AG20443 (cell line): ENCODE measurements at places on chromosomes 2 and 18.
A peak's percentile ranks its signal among the peaks of the same experiment; 100 is the strongest.

- no peak for DNase-seq
Observed at GRCh38 chr2:233208382-233209116, 42.9 kb upstream of the ATG16L1 start.

- no peak for DNase-seq
Observed at GRCh38 chr2:125398738-125399524, 1257.0 kb upstream of the GYPC start.

GRCh38 chr2:158988501-158988900 is 20.1 kb downstream of the TANC1 start:
- DNase-seq: no peak

DNA sequence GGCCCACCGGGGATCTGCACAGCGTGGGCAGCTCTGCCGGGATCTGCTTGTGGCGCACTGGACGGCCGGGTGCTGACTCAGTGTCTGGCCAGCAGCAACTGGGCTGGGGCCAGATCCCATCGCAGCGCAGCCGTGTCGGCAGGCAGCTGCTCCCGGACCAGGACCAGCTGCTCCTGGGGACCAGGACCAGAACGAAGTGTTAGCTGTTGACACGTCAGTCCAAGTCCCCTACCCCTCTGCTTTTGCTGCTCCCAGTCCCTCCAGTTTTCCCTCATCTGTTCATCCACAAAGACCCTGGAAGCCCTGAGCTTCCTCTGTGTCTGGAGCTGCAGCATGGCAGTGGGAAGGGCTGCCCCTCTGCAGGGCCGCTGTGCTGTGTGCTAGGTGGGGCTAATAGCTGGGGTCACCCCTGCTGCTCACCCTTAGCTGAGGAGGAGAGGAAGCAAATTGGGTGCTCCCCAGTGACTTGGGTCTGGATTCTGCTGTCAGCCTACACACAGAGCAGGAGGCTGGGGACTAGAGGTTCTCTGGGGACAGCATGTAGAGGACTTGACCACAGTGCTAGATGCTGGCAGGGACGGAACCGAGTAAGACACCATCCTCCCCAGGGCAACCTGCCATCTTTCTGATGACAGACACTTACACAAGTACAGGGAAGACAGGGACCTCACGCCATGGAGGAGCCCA is 16.9 kb upstream of the KIF1A start:
- peak; percentile 93 for DNase-seq

- DNase-seq: no peak
Observed at GRCh38 chr2:149040451-149040850, 2.0 kb downstream of the LYPD6B start.

DNA sequence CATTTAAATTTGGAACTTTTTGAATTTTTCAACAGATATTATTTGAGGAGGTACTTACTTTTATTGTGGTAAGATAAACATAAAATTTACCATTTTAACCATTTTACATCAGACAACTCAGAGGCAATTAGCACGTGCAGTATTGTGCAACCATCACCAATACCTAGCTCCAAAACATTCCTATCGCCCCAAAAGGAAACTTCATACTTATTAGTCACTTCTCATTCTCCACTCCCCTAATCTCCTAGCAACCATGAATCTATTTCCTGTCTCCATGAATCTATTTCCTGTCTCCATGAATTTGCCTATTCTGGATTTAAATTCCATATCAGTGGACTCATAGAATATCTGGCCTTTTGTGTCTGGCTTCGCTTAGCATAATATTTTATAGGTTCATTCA is 69.9 kb upstream of the FAM136A start:
- DNase-seq: peak; percentile 81

DNA sequence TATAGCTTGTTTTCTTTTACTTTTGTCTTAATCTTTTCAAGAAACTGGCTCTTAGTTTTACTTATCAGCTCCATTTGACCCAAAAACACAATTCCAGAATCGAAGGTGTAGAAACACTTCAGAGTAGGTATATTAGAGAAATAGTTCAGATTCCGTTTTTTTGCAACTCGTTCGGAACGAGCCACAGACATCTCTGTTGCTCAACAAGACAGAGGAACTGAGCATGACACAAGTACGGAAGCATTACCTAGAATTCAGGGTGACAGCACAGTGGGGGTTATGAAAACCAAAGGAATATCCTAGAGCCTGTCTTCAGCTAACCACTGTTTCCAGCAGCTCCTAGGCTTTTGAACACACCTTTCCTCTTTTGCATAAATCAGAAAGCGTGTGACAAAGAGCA is 5.0 kb downstream of the HRH4 start:
- DNase-seq: no peak

DNA sequence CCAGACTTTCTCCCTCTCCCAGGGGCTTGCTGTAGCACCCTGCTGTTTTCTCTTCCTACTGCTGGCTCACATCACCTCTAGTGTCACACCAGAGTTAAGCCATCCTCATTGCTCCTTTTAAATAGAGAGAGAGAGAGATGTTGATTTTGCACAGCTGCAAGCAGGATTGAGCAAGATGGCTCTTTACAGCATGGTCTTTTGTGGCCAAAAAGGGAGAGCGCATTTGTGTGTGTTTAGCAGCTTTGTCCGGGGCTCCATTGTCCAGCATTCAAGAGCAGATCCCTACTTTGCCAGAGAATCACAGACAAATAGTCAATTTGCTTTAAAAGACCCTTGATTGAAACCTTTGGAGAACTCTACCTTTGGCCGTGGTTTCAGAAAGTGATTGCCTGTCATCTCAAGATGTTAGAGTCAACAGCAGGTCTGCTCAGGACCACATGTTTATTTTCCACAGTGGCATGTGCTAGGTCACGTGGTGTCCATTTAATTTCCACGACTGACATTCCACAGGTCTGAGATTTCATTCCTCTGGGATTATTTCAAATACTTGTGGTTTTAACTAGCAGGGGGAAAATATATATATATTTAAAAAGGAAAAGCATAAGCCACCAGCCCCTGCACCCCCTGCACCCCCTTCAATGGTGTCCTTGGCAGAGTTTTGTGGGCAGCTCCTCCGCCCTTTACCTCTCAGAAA is 359.9 kb upstream of the SLC14A2 start:
- DNase-seq: peak; percentile 87

DNA sequence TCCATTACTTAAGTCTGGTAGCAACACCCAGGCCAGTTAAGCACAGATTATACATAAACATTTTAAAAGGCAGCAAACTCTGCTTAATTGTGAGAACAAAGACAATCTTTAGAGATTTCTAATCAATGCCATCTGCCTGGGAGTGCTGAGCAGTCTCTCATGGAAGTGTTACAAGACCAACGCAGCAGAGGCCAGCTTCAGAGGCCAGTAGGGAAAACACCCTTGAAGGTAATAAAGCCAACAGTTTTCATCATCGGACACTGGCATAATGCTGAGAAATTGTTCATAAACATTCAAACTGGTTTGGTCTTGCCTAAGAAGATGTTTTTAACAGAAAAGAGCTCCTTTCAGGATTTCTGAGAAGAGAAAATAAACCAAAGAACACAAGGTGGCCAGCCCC is 35.0 kb downstream of the EPB41L3 start:
- DNase-seq: peak; percentile 31

- DNase-seq: no peak
Observed at GRCh38 chr2:130936451-130936850, 99.7 kb downstream of the ARHGEF4 start.

DNA sequence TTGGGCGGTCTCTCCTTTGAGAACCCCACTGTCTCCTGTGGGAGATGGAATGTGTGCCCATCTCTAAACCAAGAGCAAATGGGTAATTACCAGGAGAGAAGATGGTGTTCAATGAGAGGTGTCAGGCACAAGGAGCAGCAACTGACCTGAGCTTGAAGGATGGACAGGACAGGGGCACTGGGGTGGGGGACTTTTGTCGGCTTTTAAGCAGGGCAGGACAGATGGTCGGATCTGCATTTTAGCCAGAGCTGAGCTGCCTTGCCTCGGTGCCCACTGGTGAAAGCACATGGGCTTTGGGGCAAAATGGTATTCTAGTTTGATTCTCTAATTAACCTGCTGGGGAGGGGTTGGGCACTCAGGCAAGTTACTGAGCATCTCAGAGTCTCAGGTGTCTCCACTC is 98.0 kb downstream of the INHBB start:
- DNase-seq: no peak

- no peak for DNase-seq
Observed at GRCh38 chr2:48693066-48693465, 62.5 kb downstream of the LHCGR start.

GRCh38 chr2:84202166-84202565 is 256.9 kb downstream of the SUCLG1 start:
- no peak for DNase-seq

- DNase-seq: no peak
Observed at GRCh38 chr2:133600266-133600928, 32.1 kb upstream of the NCKAP5 start.

GRCh38 chr2:113910110-113910717 is 20.3 kb downstream of the ACTR3 start:
- no peak for DNase-seq

- no peak for DNase-seq
Observed at GRCh38 chr2:122643725-122644329, 888.4 kb downstream of the TSN start.

GRCh38 chr2:11100130-11100529 is 55.1 kb upstream of the SLC66A3 start:
- no peak for DNase-seq

DNA sequence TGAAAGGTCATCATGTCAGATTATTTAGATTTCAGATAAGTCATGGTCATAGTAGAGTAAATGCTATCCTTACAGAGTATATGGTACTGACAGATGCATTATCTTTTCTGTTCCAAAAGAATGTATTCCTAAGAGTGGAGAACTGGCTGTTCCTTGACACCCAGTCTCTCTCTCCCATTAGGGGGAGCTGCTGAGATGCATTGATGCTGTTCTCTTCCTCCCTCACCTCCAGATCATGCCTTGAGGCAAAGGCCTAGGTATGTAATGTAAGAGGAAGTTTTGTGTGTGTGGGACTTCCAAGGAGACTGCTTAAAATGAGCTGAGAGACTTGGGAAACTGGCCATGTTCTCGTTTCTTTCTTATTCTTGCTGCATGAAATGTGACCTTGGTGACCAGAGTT is 979.5 kb upstream of the CELF4 start:
- no peak for DNase-seq

GRCh38 chr2:70367722-70368323 is 66.0 kb upstream of the FAM136A start:
- DNase-seq: peak; percentile 42

- peak; percentile 56 for DNase-seq
Observed at GRCh38 chr2:29130295-29130694, 15.1 kb downstream of the CLIP4 start.
